ENCODE measurements at places on chromosomes 6 and 20. TPM values are rescaled to one million over a fixed set of nuclear protein-coding genes. Genes with fewer than 3 reads are reported as not detected.

GRCh38 chr6:85494547-85495536 lies 45.0 kb downstream of the NT5E start:
- no peak for DNase-seq

DNA sequence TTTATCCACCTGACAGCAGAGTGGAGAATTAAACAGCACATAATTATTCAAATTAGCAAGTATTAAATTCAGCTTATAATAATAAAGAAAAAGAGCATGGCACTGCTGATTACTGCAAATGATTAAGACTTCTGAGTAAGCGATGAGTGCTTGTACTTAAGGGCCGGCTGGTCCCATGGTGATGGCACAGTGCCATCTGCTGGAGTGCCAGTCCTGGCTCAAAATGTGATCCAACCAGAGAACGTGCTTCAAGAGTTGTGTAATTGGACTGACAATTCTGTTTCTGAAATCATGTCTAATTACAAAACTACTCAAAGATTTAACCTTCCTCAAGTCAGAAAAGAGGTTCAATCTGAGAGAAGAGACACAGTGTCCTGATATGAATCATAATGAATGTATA lies 181.6 kb upstream of the RGS17 start:
- DNase-seq = no peak

Gene SUMO4
- total RNA-seq = 4.1 TPM

Gene PPIL1
- 22.0 TPM for total RNA-seq

Gene RAB32
- total RNA-seq = 21.3 TPM
